ENCODE measurements at places on chromosomes 3 and 15.

- no peak for DNase-seq
Measured at GRCh38 chr3:87307805-87308204, 31.4 kb upstream of the POU1F1 start.

GRCh38 chr3:61831973-61832372 lies 270.6 kb downstream of the PTPRG start:
- DNase-seq = no peak

- no peak for DNase-seq
Measured at GRCh38 chr3:15042936-15043335, 22.2 kb downstream of the MRPS25 start.

- DNase-seq = peak; percentile 80
Measured at GRCh38 chr3:149879872-149880271, 66.9 kb downstream of the RNF13 start.

- no peak for DNase-seq
Measured at GRCh38 chr3:146200461-146201220, 39.7 kb upstream of the PLOD2 start.

DNA sequence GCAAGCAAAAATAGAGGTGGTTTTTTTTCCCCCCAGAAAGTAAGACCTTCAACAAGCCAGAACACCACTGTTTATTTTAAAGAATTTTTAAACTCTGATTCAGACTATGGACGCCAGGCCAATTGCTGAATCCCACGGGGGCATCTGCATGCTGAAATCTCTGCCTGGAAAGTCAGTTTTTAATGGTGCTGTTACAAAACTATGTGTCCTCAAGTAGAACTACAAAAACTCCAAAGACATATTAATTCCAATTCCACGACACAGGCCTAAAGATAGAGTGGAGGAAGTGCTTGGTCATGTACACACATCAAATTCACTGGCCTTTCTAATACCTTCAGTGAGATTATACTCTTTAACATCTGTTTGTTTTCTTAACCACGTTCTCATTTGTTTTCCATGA lies 490.5 kb upstream of the NR2F2 start:
- no peak for DNase-seq

- no peak for DNase-seq
Measured at GRCh38 chr3:130811557-130811956, 64.9 kb upstream of the PIK3R4 start.

- no peak for DNase-seq
Measured at GRCh38 chr3:173004681-173005080, 136.4 kb downstream of the SPATA16 start.

DNA sequence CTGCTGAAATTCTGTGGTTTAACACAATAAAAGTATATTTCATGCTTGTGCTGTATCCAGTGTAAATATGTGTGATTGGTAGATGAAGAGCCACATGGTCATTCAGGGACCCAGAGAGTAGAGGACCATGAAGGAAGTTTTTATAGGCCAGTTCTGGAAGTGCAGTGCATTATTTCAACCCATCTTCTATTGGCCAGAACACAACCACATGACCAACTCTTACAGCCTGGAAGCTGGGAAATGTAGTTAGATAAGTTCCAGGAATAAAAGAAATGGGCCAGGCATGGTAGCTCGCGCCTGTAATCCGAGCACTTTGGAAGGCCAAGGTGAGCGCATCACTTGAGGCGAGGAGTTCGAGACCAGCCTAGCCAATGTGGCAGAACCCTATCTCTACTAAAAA lies 21.4 kb upstream of the PRTG start:
- DNase-seq = no peak

- no peak for DNase-seq
Measured at GRCh38 chr3:137165117-137165806, 207.5 kb downstream of the IL20RB start.

DNA sequence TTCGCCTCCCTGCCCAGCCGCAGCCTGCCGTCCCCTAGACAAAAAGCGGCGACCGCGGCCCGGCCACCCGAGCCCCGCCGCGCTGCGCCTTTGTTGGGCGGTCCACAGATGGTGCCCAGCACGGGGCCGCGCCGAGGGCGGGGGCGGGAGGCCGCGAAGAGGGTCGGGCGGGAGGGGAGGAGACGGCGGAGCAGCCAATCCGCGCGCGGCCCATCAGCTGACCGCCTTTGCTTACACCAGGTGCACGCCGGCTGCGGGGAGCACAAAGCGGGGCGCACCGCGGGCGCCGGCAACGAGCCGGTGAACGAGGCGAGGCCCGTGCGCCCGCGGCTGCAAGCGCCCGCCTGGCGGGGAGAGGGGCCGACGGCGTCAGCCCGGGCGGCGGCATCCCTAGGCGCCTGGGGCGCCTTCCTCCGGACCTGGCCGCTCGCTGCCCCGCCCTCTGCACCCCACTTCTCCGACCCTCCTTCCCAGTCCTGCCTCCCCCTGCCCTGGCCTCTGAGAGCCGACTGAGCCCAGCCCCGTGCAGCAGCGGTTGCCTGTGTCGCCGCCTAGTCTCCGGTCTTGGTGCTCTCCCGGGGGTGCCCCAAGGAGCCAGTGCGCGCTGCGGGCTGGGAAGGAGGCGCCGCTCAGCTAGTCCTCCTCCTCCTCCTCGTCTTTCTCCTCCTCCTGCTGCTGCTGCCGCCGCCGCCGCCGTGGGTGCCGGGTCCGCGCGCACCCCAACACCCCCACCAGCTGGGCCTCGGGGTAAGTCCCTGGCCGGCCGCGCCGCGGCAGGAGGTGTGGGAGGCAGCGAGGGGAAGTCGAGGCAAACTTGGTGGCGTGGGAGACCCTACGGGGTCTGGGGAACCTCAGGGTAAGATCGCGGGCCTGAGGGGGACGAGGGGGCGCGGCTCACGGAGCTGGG lies at the start of gene LRRN1:
LRRN1 (plus strand) TSS at position 259 of the 907 bp plus-strand sequence. CDS start 45,211 bp downstream, outside the sequence.
- DNase-seq = peak; percentile 69

- DNase-seq = no peak
Measured at GRCh38 chr3:111692593-111693552, 97.7 kb upstream of the ZBED2 start.

DNA sequence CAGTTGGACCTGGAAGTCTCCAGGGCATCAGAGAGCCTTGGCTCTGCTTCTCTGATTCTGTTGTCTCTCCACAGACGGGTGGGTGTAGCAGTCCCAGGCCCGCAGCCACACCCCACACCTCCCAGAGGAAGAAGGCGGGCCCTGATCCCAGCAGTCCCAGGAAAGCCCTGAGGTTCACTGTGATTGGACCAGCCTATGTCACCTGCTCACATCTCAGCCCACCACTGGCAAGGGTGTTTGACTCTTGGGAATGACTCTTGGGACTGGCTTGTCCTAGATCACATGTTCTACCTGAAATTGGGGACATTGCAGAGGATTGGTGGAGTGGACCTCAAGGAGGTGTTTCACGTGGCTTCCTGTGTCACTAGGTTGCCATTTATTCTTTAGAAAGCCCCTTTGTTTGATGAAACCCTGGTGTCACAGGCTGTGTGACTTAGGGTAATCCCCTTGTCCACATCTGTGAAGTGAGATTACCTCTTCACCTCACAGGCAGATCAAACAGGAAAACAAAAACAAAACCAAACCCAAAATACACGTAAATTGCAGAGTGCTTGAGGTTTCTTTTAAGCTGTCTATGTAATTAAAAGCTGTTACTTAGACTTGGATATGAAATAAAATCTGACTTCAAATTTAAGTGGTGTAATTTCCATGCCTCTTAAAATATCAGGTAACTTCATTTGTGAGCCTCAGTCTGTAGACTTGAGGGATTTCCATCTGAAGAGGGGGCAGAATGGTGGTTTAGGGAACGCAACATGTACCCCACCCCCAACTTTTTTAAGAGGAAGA lies 26.7 kb downstream of the FLNB start:
- DNase-seq = no peak

GRCh38 chr15:75056036-75056435 lies 32.6 kb downstream of the PPCDC start:
- no peak for DNase-seq

GRCh38 chr3:194503081-194503531 lies 16.3 kb upstream of the ATP13A3 start:
- no peak for DNase-seq

- peak; percentile 75 for DNase-seq
Measured at GRCh38 chr15:87777054-87777561, 479.4 kb downstream of the NTRK3 start.

DNA sequence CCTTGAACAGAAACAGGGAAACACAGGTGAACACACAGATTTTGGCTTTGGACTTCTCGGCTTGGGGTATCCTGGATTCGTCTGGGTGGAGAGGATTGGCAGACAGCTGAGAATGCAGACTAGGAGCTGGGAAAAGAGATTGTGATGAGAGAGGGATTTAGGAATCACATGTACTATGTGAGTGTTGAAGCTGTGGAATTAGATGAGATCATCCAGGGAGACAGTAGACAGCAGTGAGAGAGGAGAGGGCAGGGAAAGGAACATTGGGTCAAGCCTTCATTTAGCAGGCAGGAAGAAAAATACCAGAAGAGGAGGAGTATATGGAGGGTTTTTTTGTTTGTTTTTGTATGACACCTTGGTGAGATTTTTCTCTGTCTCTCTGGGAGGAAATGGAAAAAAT lies 262.1 kb upstream of the TBL1XR1 start:
- no peak for DNase-seq

- DNase-seq = no peak
Measured at GRCh38 chr3:16370872-16371740, 106.1 kb downstream of the OXNAD1 start.

- no peak for DNase-seq
Measured at GRCh38 chr3:192869131-192870031, 48.3 kb downstream of the MB21D2 start.

GRCh38 chr3:65338571-65338970 lies 650.8 kb upstream of the ADAMTS9 start:
- DNase-seq = no peak

GRCh38 chr3:18188491-18188890 lies 236.6 kb downstream of the SATB1 start:
- DNase-seq = no peak

DNA sequence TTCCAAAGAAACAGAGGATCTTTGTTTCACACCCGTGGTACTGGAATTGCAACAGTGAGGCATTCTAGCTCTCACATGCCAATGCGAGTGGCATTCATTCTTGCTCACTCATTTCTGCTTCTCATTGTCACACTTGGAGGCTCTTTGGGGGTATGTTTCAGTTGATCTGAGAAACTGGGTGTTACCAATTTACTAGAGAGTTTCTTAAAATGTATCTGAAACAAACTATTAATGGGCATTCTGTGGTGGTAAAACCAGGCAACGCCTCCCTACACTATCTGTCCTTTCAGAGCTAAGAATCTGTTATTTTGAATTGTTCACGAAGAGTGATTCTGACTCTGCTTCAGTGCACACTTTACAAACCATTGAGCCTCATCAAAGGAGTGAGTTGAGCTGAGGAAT lies 140.6 kb upstream of the BHLHE40 start:
- DNase-seq = no peak

DNA sequence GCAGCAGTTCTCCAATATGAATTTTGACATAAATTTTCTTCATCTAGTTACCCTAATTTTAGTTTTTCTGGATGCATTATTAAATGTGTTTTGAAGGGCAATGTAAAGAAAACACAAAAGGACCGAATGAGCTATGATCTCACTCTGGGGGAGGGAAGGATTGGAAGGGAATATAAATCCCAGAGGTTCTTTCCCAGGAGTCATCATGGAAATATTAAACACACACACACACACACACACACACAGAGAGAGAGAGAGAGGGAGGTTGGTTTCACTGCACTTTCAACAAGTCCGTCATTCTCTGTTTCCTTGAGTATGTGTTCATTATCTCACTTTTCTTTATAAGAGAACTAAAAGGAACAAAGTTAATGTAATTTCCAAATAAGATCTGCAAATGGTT lies 70.7 kb upstream of the DCBLD2 start:
- no peak for DNase-seq

- peak; percentile 75 for DNase-seq
Measured at GRCh38 chr3:195156286-195156890, 114.6 kb downstream of the XXYLT1 start.

DNA sequence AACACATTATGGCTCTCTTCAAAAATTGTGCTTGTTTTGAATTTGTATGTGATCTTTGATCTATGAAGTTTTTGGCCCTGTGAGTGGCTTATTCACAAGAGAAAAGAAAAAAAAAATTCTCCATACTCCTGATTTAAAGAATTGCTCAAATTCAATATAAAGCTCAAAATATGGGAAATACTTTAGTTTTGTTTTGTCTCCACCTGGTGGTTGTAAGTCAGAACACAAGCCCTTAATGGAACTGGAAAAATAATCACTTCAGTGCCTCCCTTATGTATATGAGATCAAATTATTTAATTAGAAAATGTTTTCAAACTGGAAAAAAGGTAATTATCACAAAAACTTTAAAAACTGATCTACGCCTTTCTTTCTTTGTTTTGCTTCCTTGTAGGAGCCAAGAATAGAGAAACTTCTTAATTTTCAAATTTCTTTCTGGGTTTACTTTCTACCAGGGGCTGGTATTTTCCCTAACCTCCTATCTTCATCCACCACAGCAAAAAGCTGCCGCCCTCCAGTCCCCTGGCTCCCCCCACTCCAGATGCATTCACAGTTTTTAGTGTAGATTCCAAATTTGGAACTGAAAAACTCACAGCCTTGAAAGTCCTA lies 50.6 kb downstream of the SERP1 start:
- peak; percentile 64 for DNase-seq

DNA sequence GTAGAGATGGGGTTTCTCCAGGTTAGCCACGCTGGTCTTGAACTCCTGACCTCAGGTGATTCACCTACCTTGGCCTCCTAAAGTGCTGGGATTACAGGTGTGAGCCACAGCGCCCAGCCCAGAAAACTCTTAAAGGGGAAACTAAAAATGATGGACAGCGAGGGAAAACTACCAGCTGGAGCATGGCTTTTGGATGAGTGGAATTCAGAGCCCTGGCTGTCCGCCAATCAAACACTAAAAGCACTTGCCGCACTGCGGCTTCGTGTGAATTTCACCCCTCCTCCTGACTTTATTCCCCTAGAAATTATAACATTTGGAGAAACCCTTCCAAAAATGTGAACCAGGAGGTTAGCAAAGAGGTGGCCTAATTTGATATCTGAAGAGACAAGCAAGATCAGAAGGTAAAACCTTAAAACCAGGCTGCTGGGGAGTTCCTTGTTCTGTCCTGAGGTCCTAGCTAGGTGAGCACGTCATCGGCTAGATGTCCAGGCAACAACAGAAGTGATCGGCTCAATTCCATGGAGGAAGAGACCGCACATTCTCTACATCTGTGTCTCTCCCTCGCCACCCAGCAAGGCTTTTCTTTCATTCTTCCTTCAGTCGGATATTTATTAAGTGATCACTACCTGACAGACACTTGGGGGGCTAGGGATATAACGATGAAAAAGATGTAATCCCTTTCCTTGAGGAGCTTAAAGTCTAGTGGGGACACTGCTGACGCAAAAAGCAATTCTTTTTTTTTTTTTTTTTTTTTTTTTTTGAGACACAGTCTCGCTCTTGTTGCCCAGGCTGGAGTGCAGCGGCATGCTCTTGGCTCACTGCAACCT lies 1.7 kb downstream of the TM4SF19 start:
- DNase-seq = no peak

- no peak for DNase-seq
Measured at GRCh38 chr15:84782346-84782745, 34.0 kb downstream of the ZNF592 start.

GRCh38 chr15:38085114-38085513 lies 150.7 kb downstream of the TMCO5A start:
- DNase-seq = no peak

DNA sequence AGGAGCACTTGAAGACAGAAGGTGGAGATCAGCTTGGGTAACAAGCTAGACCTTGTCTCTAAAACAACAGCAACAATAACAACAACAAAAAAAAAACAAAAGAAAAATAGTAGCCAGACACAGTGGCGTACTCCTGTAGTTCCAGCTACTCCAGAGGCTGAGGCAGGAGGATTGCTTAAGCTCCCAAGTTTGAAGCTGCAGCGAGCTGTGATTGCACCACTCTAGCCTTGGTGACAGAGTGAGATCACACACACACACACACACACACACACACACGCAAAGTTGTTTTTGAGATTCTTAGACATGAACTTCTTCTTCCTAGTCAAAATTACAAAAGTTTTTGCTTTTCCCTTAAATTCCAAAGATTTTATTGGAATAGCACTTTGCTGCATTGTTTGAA lies 93.0 kb upstream of the IGSF10 start:
- DNase-seq = no peak

Data from globus pallidus (tissue), 1 donor.